ENCODE measurements at places on chromosomes 6 and 20.

DNA sequence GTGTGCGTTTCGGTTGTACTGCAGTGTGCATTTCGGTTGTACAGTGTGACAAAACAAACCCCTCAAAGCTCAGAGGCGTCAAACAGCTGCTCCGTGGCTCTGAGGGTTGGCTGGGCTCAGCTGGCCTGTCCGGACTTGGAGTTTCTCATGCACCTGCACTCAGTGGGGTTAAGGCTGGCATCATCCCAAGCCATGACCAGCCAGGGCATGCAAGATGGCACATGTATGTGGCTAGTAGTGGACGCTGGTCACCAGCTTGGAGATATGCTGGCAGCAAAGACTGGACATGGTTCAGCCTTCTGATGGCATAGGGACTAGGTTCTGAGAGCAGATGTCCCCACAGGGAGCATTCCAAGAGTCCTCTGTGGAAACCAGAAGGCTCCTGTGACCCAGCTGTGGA, 187.2 kb downstream of the CDH4 start:
- DNase-seq: no peak

- DNase-seq: peak; percentile 21
Measured at GRCh38 chr20:59752101-59752586, 147.8 kb downstream of the PHACTR3 start.

DNA sequence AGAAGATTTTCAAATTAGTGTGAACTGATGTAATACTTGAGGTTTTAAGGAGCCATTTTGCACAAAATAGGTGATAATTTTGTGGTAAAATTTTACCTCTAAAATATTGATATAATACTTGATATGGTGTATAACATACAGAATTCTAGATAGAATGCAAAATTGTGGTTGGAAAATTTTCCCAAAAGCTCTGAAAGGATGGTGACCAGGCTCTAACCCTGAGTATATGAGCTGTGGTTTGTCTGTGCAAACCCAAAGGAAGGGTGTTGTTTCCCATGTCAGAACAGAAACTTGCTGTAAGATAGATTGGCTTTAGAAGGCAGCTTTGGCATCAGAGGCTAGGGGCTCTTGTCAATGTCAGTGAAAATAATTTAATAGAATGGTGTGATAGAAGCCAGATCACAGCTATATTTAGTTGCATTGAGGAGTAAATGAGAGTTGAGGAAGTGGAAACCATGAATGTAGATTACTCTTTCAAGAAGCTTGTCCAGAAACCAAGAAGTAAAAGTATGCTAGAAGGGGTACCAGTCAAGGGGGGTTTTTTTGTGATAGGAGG, 257.7 kb downstream of the FARS2 start:
- DNase-seq: no peak

GRCh38 chr20:6265204-6265904, 142.5 kb upstream of the FERMT1 start:
- DNase-seq: no peak

DNA sequence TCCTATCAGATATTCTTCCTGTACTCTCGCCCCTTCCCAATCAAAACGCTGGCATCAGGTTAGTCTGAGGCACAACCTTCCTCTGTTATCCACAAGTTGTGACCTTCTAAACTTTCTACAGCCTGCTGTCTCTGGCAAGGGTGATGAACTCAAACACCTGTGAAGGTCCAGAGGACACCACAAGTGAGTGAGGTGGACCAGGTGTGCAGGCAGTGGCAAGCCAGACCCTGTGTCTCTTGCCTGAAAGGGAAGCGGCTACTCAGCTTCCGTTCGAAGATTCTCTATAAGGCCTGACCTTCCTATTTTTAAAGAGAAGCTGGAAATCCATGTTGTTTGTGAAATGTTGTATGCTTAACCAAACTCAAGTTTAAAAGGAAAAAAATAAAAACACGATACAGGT, 36.8 kb downstream of the GCM1 start:
- DNase-seq: no peak
